A549 treated with RU486 at 1 μM for 4 hours (cell line): ENCODE measurements at places on chromosomes 7 and 10. TPM values are rescaled to one million over a fixed set of nuclear protein-coding genes. Genes with fewer than 3 reads are reported as not detected.

The CYP3A7 gene
- total RNA-seq: not detected in 5 replicates

The CFAP70 gene
- total RNA-seq: 0.11 to 0.16 TPM (median 0.14 TPM) in 5 replicates

The ANKRD22 gene
- total RNA-seq: 0.14 to 0.46 TPM (median 0.27 TPM) in 5 replicates

The MPP7 gene
- 0.06 to 0.23 TPM (median 0.10 TPM) in 3 of 5 replicates, not detected in the others for total RNA-seq

The EGR2 gene
- total RNA-seq: 0.29 to 0.75 TPM (median 0.38 TPM) in 5 replicates

The C10orf53 gene
- not detected in 5 replicates for total RNA-seq
